ENCODE measurements at places on chromosomes 2 and 18.

GRCh38 chr2:3535794-3536681, 16.7 kb upstream of the ADI1 start:
- no peak for DNase-seq

DNA sequence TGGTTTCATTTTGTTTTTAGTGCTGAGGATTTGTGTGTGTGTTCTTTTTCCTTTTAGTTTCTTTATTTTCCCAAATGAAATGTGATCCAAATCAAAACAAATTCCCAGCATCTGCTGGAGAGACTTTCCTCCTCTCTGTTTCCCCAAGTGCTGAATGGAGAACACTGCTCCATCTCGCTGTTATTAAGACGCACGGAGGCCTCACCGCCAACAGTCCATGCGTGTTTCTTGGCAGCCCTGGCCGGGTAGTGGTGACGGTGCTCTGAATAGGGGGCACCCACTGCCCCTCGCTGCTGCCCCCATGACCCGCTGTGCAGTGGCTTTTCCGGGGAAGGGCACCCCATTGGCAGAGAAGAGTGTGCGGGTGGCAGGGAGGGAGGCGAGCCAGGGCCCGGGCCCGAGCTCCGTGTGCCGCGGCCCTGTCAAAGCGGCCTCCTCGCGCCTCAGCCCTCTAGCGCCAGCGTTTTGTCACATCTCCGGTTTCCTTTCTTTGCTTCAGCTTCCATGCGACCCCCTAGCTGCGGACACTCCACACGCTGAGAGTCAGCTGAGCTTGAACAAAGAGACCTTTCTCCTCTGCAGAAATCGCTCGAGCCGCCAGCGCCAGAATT, 473.7 kb upstream of the SALL3 start:
- DNase-seq, result no peak

- no peak for DNase-seq
Measured at GRCh38 chr2:120017201-120017600, 4.3 kb downstream of the EPB41L5 start.

GRCh38 chr2:232327105-232328031, 51.2 kb upstream of the ALPP start:
- DNase-seq, result peak; percentile 66

- DNase-seq, result no peak
Measured at GRCh38 chr2:99597616-99598015, 107.8 kb upstream of the REV1 start.

DNA sequence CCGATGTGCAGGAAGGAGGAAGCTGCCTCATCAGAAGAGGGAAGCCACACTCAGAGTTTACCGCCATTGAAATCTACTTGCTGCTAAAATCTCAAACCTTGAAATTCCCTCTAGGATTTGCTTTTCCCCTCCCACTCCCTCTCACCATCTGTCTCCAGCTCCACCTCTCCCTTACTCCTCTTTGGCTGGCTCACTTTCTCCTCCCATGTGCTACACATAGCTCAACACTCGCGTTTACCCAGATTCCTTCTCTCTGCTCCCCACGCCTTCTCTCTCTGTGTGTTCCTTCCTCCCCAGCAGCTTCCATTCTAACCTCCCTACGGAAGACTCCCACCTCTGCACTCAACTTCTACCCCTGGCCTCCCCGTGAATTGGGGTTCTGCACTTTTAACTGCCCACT, 143.1 kb downstream of the DNER start:
- no peak for DNase-seq

DNA sequence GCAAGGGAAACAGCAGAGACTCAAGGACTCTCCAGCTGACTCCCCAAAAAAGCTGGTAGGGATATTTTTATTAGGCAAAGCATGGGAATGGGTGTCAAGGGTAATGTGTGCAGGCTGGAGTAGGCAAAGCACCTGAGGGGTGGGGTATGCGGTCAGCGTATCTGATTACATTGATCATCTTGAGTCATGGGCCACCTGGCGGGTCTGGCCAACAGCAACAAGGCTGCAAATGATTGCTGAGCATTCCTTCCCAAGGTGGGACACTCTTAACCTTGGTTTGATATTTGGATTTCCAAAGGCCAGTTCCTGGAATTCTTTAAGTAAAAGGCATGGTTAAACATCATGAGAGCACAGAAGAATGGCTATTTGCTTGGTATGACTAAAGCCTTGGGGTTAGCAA, 32.6 kb upstream of the CCBE1 start:
- DNase-seq, result no peak

DNA sequence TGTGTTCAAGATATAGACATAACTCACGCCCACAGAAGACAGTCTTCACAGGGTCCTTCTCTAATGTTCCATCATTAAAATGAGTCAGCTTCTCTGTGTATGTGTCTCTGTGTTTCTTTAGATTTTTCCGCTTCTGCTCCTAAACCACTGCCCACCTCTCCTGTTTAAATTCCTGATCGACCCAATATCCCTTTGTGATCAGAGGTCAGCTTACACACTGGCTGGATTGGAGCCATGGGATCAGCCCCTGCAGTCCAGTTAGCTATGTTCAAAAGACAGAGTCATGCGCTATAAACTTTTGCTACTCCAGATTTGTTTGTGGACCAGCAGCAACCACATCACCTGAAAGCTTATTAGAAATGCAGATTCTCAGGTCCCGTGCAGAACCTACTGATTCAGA, 229.2 kb downstream of the C1D start:
- no peak for DNase-seq

DNA sequence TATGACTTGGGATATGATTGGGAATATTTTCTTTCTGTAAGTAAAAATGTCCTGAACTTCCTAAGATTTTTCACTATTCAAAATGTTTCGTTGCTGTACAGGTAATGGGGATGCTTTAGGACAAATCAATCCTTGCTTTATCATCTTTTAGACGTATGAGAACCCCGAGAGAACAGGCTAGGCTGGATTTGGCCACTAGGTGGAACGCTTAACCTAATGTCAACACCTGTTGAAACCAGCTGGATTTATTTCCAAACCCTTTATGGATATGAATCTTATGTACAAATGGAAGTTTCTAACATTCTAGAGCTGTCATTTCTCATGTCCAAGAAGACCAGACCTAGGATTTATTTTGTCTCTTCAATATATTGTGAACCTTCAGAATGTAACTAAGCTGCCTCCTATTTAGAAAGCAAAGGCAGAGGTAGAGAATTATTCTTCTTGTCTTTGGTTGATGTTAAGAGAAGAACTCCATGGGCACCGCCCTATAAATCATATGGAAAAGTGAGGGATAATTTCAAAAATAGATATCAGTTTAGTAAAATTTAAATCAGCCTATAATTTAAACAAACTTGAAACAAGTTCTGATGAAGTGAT, 96.7 kb downstream of the PMAIP1 start:
- no peak for DNase-seq

DNA sequence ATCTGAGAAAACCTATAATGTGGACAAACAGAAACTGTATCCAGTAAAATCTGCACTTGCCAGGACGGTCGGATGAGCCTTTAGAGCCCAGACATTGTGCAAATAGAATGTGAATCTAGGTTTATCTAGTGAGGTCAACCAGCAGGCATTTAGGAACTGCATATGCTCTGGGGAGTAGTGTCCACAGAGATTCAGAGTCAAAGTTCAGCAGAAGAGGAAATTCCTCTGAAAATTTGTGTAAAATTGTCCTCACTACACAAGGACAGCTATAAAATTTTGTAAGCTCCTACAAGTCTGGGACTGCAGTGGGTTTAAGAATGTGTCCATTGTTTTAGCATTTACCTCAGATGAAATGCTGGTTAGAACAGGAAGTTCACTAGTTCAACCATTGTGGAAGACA, 9.8 kb upstream of the NDUFV2 start:
- DNase-seq, result no peak

- no peak for DNase-seq
Measured at GRCh38 chr18:73766910-73767515, 380.6 kb downstream of the FBXO15 start.

DNA sequence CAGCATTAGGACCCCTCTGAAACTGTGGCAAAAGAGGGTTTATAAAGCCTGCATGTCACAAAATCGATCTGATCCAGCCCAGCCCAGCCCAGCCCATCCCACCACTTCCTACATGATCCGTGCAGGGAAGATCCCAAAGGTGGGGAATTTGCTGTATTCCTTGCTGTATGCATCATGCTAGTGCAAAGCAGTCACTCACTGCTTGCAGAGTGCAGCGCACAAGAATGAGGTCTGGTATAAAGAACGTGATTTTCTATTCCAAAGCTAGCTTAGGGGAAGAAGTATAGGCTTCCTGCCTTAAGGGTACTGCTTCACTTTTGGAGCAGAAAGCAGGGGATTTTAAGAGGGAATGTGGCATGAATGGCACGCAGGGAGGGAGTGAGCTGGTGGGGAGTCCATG, 18.9 kb upstream of the SERPINB11 start:
- no peak for DNase-seq

GRCh38 chr2:172084645-172085459, 455 bp upstream of the DLX1 start:
- DNase-seq, result no peak

GRCh38 chr2:15799432-15799827, 140.9 kb upstream of the MYCN start:
- no peak for DNase-seq

DNA sequence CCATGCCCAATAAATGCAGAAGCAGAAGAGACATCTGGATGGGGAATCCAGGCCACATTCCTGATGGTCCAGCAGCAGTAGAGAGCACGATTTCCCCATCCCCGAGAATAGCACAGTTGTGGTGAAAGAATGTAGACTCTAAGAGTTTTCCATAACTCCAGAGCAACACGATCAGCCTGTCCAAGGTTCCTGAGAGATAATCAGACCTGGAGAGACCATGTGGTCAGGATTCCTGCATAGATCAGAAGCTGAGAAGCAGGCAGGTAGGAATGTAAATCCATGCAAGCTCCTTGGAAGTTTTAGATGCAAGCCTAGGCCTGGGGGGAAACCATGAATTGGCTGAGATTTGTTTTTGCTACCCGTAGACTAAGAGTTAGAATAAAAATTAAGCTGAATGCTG, 34.2 kb upstream of the PTPRM start:
- no peak for DNase-seq

- no peak for DNase-seq
Measured at GRCh38 chr18:68564351-68564750, 150.6 kb downstream of the TMX3 start.

DNA sequence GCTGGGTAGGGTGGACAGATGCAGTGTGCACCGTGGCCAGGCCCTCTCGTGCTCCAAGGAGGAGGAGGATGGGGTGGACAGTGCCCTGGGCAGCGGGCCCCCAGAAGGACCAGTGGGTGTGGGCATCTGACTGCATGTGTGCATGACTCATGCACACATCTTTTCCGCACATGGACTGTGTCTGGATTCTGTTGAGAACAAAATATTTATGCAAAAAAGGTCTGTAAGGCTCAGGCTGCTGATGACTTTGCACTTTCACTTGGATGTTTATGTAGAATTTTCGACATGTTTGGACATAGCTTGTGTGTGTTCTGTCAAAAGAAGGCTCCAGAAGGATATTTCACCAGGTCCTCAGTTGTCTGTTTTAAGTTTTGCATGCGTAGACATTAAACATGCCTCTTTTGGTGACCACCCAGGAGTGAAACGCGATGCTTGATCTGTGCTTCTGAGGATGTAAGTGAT, 45.6 kb downstream of the MTCL1 start:
- no peak for DNase-seq

DNA sequence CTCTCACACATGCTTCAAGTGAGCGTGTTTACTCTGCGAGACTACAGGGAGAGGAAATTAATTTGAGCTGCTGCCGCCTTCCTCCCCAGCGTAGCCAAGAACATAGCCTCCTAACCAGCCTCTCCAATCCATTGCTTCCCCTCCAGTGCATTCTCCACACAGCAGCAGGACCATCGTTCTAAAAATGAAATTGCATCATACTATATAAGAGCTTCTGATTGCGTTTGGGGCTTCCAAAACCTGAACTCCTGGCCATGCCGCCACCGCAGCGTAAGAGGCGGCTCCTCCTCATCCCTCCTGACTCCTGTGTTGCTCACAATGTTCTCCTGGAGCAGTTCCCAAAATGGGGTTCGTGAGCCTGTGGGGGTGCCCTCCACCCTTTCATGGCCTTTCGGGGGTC, 142.1 kb downstream of the MYT1L start:
- no peak for DNase-seq

- DNase-seq, result no peak
Measured at GRCh38 chr2:44886414-44886813, 55.1 kb upstream of the SIX3 start.

- DNase-seq, result no peak
Measured at GRCh38 chr2:238854699-238855229, 6.9 kb downstream of the TWIST2 start.

DNA sequence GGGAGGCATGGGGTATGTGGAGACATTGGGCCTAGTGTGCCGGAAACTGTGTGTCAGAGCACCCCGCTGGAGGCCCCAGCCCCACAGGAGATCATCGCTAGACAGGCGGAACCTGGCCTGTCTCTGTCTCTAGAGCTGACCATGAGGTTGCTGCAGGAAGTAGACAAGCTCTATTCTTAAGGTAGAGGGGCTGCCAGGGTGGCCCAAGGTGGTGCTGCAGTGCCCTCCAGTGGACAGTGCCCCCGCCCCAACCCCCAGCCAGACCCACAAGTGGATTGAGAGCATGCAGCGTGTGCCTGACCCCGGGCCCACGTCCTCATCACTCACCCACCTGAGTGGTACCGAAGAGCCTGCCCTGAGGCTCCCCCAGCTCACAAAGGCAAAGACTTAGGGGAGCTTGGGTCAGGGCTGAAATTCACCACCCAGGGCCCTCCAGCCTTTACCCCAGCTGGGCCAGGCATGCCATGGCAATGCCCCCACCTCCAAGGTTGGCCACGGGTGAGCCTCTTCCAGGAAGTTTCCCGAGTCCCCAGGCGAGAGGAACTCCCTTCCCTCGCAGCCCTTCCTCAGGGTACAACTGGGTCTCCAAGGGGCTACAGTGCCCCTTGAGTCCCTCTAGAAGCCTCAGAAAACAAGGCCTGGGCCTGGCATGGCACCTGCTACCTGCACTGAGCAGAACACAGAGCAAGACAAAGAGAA, 155.0 kb downstream of the TTC32 start:
- DNase-seq, result no peak

DNA sequence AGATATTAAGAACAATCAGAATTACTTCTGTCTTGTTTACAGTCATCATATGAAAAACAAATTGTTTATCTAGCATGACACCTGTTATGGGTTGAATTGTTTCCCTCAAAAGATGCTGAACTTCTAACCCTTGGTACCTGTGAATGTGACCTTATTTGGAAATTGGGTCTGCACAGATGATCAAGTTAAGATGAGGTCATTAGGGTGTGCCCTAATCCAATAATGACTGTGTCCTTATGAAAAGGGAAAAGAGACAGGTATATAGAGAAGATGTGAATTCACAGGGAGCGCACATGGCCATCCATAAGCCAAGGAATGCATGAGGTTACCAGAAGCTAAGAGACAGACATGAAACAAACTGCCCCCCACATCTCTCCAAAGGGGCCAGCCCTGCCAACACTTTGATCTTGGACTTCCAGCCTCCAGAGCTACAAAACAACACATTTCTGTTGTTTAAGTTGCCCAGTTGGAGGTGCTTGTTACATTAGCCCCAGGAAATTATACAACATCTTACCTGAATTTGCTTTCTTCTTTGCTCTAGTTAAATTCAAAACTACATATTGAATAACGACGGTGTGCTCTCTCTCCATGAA, 2.3 kb upstream of the HPCAL1 start:
- no peak for DNase-seq

- DNase-seq, result no peak
Measured at GRCh38 chr2:133200684-133201421, 367.4 kb downstream of the NCKAP5 start.

Data from stimulated activated CD4-positive, alpha-beta T cell treated with anti-CD3 and anti-CD28 coated beads, Interleukin-1b, Interleukin-23, amount 100 ng/mL, for 24 hours (primary cell).